Stimulated activated CD8-positive, alpha-beta memory T cell treated with anti-CD3 and anti-CD28 coated beads, Interleukin-4, amount 100 ng/mL, for 24 hours (primary cell): ENCODE measurements at places on chromosomes 7 and 10.
A peak's percentile ranks its signal among the peaks of the same experiment; 100 is the strongest.

GRCh38 chr10:77978360-77978759 lies 51.0 kb downstream of the POLR3A start:
- DNase-seq = no peak

DNA sequence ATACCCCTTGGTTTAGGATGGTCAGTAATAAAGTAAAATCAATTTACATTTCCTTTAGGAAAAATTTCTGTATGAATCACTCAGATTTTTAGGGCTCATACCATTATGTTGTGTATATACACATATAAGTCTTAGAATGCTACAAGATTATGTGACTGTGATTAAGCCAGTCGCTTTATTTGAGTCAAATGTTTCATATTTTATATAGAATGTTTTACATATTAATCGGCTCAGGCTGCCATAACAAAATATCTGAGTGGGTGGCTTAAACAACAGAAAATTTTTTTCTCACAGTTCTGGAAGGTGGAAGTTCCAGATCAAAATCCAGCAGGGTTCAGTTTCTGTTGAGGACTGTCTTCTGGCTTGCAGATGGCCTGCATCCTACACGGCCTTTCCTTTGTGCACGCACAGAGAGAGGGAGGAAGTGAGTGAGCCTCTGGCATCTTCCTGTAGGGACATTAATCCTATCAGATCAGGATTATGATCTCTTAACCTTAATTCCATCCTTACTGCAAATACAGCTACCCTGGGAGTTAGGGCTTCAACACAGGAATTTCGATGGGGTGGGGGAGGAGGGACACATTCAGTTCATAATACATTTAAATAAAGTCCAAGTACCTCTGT lies 198.0 kb downstream of the PHF14 start:
- no peak for DNase-seq

GRCh38 chr10:49601857-49602256 lies 8.3 kb upstream of the SLC18A3 start:
- DNase-seq = no peak

- no peak for DNase-seq
Observed at GRCh38 chr7:156759143-156759542, 118.6 kb downstream of the RNF32 start.

DNA sequence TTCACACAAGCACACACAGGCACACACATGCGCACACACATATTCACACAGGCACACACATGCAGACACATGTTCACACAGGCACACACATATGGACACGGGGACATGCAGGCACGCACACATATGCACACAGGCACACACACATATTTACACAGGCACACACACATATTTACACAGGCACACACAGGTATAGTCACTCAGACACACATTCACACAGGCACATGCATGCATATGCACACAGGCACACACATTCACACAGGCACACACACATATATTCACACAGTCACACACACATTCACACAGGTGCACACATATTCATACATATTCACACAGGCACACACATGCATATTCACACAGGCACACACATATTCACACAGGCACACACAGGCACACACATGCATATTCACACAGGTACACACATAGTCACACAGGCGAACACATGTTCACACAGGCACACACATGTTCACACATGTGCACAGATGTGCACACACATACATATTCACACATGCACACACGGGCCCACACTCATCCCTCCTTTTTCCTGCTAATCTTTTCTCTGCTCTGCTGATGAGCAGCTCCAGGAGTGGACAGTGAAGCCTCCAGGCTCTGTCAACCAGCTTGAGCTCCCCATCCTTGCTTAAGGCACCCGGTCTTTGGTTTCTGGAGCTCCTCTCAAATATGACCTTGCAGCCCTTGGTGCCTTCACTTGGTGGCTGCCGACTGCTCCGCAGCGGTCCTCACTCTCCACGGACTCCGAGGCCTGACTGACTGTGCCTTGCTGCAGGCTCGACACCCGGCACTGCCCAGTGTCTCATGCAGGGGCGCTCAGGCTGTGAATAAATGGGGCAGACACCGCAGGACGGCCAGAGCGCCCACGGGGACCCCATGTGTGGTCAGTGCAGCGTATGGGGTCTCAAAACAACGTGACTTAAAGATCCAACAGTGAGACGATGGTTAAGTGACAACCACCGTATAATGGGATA lies 581.2 kb upstream of the MGMT start:
- no peak for DNase-seq

GRCh38 chr7:89661876-89662275 lies 492.4 kb upstream of the STEAP1 start:
- DNase-seq = no peak

DNA sequence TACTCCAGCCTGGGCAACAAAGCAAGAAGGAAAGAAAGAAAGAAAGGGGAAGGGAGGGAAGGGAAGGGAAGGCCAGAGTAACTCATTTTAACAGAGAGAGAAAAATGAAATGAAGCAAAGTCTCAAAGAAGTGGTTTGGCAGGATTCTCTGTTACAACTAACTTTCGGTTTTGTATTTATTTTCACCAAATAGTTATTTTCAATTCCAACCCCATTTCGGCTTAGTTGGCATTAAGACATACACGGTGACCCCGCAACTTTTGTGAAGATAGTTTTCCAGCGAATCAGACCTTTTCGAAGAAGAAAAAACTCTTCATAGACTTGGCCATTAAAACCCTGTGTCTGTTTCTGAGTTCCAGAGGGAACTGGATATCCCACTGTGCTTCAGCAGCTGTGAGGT lies 45.2 kb upstream of the LYZL2 start:
- no peak for DNase-seq

- no peak for DNase-seq
Observed at GRCh38 chr10:101286248-101287046, 57.2 kb upstream of the LBX1 start.

DNA sequence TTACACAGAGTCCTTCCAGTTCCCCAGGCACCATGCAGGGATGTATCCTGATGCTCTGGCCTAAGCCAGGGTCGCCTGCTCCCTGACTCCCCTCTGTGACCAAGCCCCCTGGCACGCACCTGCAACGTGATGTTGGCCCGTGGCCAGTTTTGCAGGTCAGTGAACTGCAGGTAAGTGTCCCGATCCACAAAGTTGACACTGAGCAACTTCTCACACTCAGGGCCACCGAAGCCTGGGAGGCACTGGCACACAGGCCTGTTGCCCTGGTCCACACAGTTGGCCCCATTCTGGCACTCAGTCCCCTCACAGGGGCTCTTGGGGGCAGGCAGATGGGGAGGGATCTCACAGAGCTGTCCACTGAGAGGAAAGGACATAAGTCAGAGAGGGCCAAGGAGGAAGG lies 174.3 kb downstream of the LCOR start:
- DNase-seq = no peak

DNA sequence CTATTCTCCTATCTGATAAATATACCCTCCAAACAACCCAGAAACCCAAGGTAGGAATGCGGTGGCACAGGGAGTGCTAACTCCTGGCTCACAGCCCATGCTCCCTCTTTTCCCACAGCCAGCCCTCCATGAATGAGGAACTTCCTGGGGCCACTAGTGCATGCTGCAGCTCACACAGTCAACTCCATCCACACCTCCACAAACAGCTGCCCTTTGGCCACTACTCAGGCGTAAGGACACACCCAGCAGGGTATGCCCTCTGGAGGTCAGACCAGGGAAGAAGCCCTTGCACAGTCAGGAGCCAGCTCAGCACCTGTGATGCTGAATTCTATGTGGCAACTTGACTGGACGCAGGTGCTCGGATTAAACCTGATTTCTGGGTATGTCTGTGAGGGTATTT lies 85.2 kb upstream of the PIK3CG start:
- DNase-seq = no peak

- DNase-seq = peak; percentile 48
Observed at GRCh38 chr7:142854372-142855113, at the start of gene EPHB6. Gene EPHB6 (plus strand): TSS chr7:142855076. CDS start chr7:142863228, 8,152 bp downstream.

- DNase-seq = no peak
Observed at GRCh38 chr10:15378569-15378968, 7.5 kb upstream of the FAM171A1 start.

GRCh38 chr10:6014241-6014761 lies 37.0 kb upstream of the IL15RA start:
- DNase-seq = no peak

- DNase-seq = no peak
Observed at GRCh38 chr7:45184326-45185027, 26.9 kb downstream of the RAMP3 start.

GRCh38 chr10:100163704-100164621 lies 21.9 kb downstream of the ERLIN1 start:
- DNase-seq = no peak

DNA sequence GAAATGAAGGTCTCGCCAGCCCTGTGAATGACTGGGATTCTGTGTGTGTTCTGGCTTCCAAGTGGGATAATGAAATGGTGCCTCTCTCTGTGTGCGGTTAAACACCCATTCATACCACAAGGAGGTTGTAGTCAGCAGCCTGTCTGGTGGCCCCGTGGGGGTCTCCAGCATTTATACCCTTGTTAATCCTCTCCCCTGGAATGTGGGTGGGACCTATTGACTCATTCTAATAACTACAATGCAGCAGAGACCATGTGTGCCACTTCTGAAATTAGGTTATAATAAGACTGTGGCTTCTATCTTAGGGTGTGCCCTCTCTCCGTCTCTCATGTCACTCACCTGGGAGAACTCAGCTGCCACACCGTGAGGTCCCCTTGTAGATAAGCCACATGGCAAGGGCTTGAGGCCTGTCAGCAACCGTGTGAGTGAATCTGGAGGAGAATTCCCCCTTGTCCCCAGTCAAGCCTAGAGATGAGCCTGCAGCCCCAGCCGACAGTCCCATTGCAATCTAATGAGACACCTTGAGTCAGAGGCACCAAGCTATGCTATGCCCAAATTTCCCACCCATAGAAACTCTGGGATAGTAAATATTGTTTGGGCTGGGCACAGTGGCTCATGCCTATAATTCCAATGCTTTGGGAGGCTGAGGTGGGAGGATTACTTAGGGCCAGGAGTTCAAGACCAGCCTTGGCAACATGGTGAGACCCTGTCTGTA lies 106.8 kb downstream of the GALNT17 start:
- no peak for DNase-seq

DNA sequence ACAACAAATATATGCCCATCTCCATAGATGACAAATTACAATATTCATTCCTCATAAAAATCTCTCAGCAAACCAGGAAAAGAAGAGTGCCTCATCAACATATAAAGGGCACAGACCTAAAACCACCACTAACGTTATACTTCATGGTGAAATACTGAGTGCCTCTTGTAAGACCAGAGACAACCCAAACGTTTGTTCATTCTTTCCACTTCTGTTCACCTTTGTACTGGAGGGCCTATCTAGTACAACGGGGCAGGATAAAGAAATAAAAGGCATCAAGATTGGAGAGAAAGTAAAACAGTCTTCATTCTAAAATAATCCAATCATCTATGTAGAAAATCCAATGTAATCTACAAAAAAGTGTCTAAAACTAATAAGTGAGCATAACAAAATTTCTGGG lies 79.1 kb downstream of the LARP4B start:
- DNase-seq = no peak

- no peak for DNase-seq
Observed at GRCh38 chr7:82430500-82431465, 12.8 kb downstream of the CACNA2D1 start.

DNA sequence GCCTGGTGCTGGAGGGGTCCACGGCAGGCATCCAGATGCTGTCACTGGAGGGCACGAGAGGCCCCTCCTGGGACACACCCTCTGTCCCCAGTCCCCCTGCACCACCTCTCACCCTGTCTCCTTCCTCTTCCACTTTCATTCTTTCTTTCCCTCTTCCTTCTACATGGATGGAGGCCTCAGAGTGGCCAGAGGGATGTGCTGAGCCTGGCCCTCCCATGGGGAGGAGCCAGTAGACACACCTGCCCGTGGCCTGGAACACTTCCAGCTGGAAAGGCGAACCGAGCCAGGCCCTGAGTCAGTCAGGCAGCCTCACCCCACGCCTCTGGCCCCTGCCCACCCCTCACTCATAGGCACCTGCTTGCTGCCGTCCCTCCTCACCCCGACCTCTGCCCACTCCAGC lies 55.9 kb upstream of the MXI1 start:
- no peak for DNase-seq

DNA sequence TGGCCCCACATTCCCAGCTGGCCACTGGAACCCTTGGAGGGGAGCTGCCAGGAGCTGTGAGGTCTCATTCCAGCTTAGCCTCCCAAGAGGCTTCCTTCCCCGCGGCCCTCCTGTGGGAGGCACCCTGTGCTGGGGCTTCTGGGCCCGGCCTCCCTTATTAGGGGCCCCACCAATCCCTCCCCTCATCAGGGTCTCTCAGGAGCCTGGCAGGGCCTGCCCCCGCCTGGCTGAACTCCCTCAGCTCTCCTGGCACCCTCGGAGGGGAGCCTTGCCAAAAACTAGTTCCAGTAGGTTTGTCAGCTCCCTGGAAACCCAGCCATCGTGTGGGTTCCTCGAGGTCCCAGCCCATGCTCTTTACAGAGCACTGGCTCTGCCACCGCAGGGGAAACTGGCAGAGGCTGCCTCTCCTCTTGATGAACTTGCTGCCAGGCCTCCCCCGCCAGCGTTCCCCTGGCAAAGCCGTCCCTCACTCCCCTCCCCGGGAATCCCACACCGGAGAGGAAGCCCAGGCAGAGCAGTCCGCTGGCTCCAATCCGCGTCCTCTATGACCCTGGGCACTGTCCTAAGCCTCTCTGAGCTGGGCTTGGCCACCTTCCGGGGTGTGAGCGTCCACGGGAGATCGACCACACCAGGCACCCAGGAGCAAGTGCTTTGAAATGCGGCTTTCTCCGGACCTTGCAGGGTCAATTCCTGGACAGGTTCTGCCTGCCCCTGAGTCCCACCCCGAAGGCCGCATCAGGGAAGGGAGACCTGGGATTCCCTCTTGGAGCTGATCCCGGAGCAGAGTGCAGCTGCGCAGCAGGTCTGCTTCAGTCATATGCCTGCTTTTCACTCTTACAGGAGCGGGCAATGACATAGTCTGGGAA lies 139.8 kb downstream of the ARHGAP22 start:
- DNase-seq = no peak

- no peak for DNase-seq
Observed at GRCh38 chr7:80017101-80017698, 117.4 kb upstream of the GNAI1 start.

GRCh38 chr7:149733131-149733923 lies 40.1 kb downstream of the ZNF467 start:
- no peak for DNase-seq

GRCh38 chr7:151194188-151194587 lies 7.1 kb upstream of the ASB10 start:
- no peak for DNase-seq

- no peak for DNase-seq
Observed at GRCh38 chr10:75468612-75469005, 37.2 kb downstream of the LRMDA start.

- no peak for DNase-seq
Observed at GRCh38 chr7:88140947-88141346, 78.9 kb downstream of the SRI start.

DNA sequence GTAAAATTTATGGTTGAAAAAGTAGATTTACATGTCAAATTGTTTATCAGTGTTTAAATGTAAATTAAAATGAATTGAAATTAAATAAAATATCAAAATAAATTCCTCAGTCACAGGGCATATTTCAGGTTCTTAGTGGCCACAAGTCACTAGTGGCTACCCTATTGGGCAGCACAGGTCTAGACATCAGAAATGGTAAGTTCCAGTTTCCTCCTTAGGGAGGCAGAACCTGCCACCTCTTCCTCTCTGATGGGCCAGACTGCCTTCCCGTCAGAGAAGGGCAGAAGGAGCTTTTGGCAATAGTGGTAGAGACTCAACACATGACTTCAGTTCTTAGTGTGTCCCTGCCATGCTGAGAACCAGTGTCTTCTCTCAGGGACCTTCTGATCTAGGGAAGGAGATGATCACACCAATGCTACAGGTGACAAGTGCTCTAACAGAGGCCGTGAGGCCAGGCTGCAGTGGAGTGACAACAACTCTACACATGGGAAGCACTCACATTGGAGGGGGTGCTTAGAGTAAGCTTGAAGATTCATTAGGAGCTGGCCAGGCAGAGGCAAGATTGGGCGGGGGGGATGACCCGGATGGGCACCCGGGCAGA lies 14.4 kb upstream of the PCBD1 start:
- DNase-seq = no peak
